Renal cortex interstitium (tissue), 15 donors: ENCODE measurements at places on chromosomes 5 and 9.

GRCh38 chr5:14463629-14464028, 118.0 kb upstream of the OTULINL start:
- no peak for DNase-seq

GRCh38 chr9:91939978-91940377, 10.1 kb downstream of the ROR2 start:
- no peak for DNase-seq

- DNase-seq = no peak
These were observed 17.4 kb upstream of the SCGB3A1 start for GRCh38 chr5:180608572-180609310.

GRCh38 chr9:132760057-132760456, 89.8 kb downstream of the GTF3C4 start:
- no peak for DNase-seq

DNA sequence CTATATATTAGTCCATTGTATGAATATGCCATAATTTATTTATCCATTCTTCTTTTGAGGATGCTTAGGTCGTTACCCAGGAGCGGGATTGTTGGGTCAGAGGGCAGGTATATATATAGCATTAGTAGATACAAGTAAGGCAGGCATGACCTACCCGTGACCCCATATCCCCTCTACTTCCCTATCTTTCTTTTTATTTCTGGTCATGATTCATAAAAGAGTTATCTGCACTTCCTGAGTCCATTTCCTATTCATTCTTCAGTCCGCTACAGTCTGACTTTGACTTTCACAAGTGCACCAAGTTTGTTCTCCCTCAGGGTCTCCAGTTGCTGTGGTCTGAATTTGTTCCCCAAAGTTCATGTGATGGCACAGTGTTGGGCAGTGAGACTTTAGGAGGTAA, 6.9 kb downstream of the RHOBTB3 start:
- DNase-seq = no peak

- DNase-seq = no peak
These were observed 208.6 kb downstream of the DRD1 start for GRCh38 chr5:175235251-175235960.

GRCh38 chr9:17191082-17191481, 56.2 kb downstream of the CNTLN start:
- DNase-seq = no peak

DNA sequence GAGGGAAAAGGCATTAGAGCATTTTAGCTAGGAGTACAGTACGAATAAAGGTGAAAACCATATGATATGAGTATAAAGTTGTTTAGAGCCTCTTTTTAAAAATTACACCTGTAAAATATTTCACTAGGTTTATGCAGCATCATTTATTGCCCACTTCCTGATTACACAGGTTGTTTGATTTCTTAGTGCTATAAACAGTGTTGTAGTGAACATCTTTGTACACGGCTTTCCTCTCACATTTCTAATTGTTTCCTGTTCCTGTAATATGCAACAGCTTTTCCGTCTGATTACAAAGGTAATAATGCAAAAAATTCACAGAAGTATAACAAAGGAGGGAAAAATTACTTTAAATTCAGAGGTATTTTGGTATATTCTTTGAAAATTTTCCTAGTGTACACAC, 13.0 kb downstream of the STOM start:
- no peak for DNase-seq

DNA sequence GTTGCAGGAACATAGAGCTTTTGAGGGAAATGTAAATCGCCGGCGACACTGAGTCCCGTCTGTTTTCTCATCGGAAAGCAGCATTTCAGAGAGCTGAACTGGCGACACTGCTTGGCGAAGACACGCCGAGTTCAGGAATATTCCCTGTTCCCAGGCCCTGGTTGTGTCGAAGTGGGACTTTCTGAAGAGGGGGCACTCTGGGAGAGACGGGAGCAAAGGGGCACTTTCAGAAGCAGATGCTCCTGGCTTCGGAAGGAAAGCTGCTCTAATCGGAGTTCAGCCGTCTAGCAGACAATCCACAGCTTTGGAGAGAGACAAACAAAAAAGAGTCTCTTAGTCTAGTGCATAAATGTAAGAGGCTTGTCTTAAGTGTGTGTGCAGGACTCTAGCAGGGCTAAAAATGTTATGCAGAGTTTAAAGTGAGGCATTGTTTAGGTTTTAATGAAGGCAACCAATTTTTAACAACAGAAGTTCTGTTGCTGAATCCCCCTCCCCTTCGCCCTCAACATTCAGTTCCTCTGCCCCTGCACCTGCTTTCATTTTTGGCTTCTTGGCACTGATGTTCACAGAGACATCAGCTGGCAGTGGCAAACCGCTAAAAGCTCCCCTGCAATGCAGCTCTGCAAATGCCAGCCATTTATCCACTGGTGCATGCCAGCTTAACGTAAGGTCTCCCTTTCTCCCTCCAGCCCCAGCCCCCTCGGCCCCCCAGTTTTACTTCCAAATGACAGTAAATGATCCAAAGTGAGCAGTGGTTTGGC, 289.5 kb upstream of the MPDZ start:
- DNase-seq = no peak

- DNase-seq = no peak
These were observed 153.7 kb upstream of the DAPK1 start for GRCh38 chr9:87343816-87344430.

- DNase-seq = no peak
These were observed 6.9 kb upstream of the GSN start for GRCh38 chr9:121261107-121261460.

GRCh38 chr5:157359356-157360055, 93.6 kb downstream of the CYFIP2 start:
- DNase-seq = no peak

- no peak for DNase-seq
These were observed 10.2 kb downstream of the CMYA5 start for GRCh38 chr5:79699763-79700400.

DNA sequence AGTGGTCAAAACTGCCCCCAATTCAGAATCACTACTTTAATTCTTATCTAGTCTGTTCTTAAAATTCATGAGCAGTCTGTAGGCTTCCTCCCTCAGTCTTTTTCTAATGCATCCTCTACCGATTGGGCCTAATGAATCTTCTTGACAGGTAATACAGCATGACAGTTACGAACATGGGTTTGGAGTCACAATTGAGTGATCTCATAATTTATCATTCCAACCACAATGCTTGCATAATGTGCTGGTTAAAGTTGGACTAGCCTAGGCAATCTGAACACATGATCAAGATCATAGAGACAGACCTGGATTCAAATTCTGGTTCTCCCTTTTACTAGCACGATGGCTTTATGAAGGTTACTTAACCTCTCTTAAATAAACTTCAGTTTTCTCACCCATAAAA, 33.1 kb upstream of the SETD9 start:
- DNase-seq = no peak

- peak; percentile 76 for DNase-seq
These were observed 30.2 kb downstream of the GOLGA2 start for GRCh38 chr9:128245421-128246151.

DNA sequence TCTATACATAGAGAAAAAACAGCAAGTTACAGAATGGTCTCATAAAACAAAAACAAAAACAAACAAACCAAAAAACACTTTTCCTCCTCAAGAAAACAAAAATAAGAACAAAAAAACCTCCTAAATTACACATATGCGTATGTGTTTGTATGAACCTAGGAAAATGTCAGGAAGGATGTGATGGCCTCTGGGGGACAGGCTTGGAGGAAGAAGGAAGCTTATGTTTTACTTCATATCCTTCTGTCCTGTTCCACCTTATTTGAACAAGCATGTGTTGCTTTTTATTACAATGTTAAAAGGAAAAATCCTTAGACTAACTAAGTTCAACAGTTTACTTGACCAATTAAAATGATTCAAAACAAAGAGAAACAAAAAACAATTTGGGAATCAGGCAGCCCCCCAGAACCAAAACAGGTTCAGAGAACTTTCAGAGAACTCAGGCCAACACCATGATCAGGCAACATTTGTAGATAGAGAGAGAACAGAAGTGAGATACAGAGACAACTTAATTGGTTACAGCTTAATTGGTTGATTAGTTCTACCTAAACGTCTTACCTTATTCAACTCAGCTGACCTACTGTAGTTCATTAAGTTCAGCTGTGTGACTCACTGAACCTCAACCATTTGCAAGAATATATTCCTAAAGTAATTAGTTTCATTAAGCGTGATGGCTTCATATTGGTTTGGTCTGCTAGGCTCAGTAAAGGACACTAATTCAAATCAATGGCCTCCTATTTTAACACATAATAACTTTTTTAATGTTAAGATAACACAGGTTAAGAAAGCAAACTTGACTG, 10.1 kb downstream of the SPAAR start:
- DNase-seq = no peak

DNA sequence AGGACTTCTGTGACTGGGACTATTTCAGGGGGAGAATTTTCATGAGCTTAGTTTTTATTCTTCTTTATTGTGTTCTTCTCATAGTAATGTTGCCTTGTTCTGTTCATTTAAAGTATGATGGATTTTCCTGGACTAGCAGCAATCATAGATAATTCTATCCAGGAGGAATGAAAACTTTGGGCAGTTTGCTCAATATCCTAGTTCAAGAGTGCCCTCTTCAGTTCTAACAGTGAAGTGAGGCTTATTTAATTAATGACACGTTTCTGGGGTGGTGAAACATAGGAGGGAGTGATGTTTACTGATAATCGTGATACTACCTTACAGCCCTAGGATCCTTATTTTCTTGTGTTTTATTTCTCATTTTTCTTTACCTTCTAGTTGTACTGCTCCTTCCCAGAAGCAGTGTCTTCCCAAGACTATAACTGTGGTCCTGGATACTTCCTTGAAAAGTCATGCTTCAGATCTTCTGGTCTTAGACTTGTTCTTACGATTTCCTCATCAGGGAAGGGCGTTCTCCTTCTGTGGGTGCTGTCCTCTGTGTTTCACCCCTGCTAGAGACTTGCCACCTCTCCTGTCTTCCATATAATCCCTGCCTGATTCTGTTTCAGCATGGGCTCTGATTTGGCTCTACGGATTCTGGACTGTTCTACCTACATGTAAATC, 57.4 kb downstream of the CFAP95 start:
- DNase-seq = no peak

- DNase-seq = no peak
These were observed 138.6 kb upstream of the SPEF2 start for GRCh38 chr5:35478856-35479682.

DNA sequence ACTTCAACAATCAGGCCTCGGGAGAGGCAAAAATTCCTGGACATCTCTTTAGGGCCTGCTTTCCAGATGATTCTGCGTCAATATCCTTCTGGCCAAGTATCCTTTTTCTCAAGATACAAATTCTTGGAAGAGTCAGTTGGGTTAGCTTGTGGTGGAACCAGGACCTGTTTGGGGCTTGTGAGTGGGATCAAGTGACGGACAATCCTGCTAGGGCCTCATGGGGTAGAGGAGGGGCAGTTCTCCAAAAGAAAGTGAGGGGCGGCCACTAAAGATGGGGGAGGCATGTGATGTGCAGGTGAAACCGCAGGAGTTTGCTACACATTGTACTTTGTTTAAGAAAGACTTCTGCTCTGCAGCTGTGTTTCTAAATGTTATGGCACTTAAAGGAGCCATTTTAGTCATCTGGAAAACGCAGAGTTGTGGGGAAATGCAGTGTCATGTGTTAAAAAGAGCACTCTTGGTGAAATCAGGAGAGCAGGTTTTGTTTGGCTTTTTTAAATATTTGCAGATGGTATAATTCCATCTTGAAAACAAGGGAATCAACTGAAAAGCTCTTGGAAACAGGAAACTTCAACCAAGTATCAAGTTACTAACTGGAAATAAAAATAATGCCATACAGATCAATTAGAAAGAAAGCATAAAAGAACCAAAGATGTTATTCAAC, 27.4 kb upstream of the GSN start:
- DNase-seq = no peak

- DNase-seq = no peak
These were observed 150.2 kb downstream of the KIAA0825 start for GRCh38 chr5:94467954-94468930.

DNA sequence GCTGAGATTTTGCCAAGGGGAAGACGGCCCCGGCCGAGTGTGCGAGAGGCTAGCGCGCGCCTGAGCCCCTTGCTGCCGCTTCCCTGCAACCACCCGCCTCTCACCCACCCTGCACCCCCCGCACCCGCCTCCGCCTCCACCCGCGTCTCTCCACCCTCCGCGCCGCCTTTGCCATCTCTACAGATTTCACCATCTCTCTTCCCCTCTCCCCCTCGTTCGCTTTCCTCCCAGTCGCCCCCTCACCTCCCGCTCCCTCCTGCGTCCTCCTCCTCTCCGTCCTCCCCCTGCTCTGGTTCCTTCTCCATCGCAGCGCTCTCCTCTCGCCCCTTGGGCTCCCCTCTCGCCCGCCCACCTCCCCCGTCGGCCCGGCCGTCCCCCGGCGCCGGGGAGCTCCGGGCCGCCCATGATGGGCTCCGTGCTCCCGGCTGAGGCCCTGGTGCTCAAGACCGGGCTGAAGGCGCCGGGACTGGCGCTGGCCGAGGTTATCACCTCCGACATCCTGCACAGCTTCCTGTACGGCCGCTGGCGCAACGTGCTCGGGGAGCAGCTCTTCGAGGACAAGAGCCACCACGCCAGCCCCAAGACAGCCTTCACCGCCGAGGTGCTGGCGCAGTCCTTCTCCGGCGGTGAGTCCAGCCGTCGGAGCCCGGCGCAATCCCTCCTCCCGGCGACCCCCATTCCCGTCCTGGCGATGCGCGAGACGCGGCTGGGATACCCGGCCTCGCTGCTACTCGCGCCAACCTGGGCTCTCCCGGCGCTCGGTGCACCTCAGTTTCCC, at the start of gene PRDM12:
PRDM12 (plus strand) TSS at position 344 of the 778 bp plus-strand sequence; CDS start at position 404, 60 bp downstream.
- DNase-seq = no peak

DNA sequence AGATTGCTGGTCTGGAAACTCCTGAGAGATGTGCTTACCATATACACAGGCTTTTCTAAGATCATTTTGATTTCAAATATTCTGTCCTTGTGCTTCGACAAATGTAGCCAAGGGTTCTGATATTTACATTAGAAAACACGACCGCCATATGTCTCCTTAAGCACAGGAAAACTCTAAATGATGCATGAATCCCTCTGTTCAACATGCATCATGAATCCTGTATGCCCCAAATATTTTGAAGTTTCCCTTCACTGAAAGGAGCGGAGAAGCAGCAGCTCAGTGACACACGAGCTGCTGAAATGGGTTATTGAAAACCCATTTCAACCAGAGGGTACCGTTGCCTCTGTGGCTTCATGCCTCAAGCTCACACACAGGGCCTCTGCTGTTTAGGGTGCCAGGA, 74.4 kb downstream of the NREP start:
- DNase-seq = no peak

GRCh38 chr5:28726815-28727214, 1688.4 kb upstream of the CDH9 start:
- DNase-seq = no peak

- no peak for DNase-seq
These were observed 3.7 kb upstream of the IRX2 start for GRCh38 chr5:2755076-2755680.

DNA sequence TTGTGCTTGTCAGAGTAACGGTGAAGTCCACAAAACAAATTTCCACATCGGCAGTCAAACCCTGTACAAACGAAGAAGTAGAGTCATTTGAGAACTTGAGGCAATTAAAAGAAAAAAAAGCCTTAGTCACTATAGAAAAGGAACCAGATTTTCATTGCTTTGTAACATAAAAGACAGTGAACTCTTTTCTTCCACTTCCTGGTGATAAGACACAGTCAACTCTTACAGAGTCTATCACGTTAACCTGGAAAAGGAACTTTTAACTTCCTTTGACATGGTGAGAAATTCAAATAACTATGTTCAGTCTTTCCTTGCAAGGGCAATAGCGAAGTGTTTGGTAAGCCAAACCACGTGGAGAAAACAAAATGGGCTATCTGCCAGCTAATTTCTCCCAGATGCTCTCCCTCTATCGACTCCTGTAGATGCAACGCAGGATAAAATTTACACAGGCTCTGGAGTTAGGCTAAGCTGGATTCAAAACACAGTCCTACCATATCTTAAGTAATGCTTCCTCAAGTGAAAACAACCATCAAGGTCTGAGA, 8.9 kb downstream of the ZFAND5 start:
- DNase-seq = no peak

GRCh38 chr9:36902080-36902716, 131.9 kb downstream of the PAX5 start:
- DNase-seq = no peak
